ENCODE measurements at places on chromosomes 1 and 21. TPM values are rescaled to one million over a fixed set of nuclear protein-coding genes. Genes with fewer than 3 reads are reported as not detected.
A peak's percentile ranks its signal among the peaks of the same experiment; 100 is the strongest.

DNA sequence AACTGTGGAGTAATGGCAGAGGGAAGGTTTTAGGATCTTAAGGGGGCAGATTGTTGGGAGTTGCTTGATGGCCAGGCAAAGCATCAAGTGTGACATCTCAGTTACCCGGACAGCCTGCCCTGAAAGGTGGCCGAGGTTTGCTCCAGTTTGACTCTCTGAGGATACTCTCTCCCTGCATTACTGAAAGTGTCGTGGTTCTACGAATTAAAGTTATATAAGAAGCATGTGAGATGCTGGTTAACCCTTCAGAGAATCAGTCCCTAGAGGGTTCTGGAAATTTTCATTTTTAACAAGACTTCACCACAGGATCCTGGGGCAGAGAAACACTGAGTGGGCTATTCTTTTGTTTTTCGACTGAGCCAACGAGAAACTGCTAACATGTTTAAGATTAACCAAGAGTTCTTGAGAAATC lies 689 bp upstream of the ZNF644 start:
- peak overlapping the region; percentile 96 for H3K27ac ChIP-seq
- H3K4me1 ChIP-seq: peaks cover 68% of the 10 kb centered on the region
- peaks cover 25% of the 10 kb centered on the region for H3K36me3 ChIP-seq
- no peaks in the 10 kb centered on the region for H3K27me3 ChIP-seq
- H3K4me3 ChIP-seq: peak overlapping the region; percentile 91

SLC16A1 gene
- total RNA-seq: 56.3 TPM

DNA sequence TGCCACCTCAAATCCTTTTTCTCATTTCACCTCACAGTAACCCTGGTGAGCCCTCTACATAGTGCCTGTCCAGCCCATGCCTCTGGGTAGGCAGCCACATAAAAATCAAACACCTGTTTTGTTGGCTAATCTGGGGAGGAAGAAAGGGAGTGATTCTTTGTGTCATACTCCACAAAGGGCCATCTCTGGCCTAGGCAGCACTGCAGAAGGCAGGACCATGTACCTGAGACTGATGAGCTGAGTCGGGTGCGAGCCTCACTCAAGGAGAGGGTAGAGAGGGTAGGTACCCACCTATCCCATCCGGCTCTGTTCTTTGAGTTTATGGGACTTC lies 7.8 kb downstream of the TUFT1 start:
- no peak overlapping the region for H3K27ac ChIP-seq
- peaks cover 6% of the 10 kb centered on the region for H3K4me1 ChIP-seq
- no peak for DNase-seq
- no peak overlapping the region for H3K4me3 ChIP-seq
- no peaks in the 10 kb centered on the region for H3K27me3 ChIP-seq

GRCh38 chr1:211903490-211904245 lies 73.1 kb upstream of the LPGAT1 start:
- H3K27me3 ChIP-seq: no peaks in the 10 kb centered on the region
- H3K36me3 ChIP-seq: no peaks in the 10 kb centered on the region
- no peaks in the 10 kb centered on the region for H3K4me1 ChIP-seq
- no peak overlapping the region for H3K27ac ChIP-seq
- DNase-seq: no peak

- no peaks in the 10 kb centered on the region for H3K36me3 ChIP-seq
- H3K27ac ChIP-seq: no peak overlapping the region
- no peaks in the 10 kb centered on the region for H3K27me3 ChIP-seq
- H3K4me3 ChIP-seq: no peak overlapping the region
- no peak for DNase-seq
Measured at GRCh38 chr1:69913977-69914376, 291.4 kb downstream of the LRRC40 start.

GRCh38 chr21:45592208-45592619 lies 50.0 kb upstream of the SLC19A1 start:
- H3K4me1 ChIP-seq: peaks cover 44% of the 10 kb centered on the region
- peak; percentile 94 for DNase-seq
- H3K4me3 ChIP-seq: peak overlapping the region; percentile 16
- H3K27ac ChIP-seq: no peak overlapping the region
- peaks cover 6% of the 10 kb centered on the region for H3K27me3 ChIP-seq
- H3K36me3 ChIP-seq: peaks cover 2% of the 10 kb centered on the region

All from activated naive CD4-positive, alpha-beta T cell treated with anti-CD3 and anti-CD28 coated beads for 36 hours (primary cell).